NCI-H187 (cell line): ENCODE measurements at places on chromosomes 11 and 22.

- no peak for DNase-seq
These were observed 13.9 kb upstream of the GAL start for GRCh38 chr11:68670208-68670992.

DNA sequence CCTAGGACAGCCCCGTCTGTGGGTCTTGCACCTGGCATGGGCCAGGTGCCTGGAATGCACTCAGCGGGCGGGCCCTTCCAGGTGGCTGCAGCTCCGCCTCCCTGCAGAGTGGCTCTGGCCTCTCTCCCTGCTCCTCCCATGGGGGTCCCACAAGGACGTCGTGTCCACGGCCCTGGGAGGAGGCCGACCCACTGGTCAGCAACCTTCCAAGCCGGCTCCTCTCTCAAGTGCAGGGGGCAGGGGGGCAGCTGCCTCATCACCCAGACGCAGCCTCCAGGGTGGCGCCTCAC is 41.9 kb downstream of the CERK start:
- no peak for DNase-seq

DNA sequence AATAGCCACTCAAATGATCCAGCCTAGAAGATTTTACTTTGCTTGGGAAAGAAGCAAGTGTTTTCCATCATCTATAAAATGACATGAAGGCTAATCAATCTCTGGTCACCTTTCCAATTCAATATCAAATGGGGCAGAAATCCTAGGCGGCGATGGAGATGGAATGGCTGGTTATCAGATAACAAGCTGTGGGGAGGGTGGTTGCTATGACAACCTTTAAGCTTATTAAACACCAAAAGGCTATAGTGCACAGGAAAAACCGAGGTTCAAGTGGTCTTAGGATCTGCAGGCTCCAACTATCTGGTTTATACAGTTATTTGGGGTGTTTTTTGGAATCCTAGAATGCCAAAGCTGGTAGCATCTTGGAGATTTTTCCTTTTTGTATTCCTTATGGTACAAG is 13.9 kb upstream of the BSX start:
- no peak for DNase-seq

DNA sequence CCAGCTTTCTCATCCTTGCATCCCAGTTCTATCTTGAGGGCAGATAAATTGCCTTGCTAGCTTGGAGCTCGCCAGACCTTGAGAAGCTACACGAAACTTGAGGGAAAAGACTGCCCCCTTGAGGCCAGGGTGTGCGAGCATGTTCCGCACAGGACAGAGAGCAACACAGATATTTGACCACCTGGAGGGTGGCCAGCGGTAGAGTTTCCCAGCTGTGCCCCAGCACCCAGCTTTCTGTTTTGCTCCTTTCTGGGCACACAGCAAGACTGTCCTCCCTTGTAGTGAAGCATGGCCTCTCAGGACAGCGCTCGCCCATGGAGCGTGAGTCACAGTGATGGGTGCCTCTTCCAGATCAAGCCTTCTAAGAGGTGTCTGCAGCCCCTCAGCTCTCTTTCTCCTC is 23.5 kb downstream of the SPATA19 start:
- DNase-seq, result no peak

GRCh38 chr22:35971456-35972119 is 57.0 kb downstream of the RBFOX2 start:
- no peak for DNase-seq

GRCh38 chr11:69663326-69663725 is 11.8 kb downstream of the LTO1 start:
- DNase-seq, result no peak

DNA sequence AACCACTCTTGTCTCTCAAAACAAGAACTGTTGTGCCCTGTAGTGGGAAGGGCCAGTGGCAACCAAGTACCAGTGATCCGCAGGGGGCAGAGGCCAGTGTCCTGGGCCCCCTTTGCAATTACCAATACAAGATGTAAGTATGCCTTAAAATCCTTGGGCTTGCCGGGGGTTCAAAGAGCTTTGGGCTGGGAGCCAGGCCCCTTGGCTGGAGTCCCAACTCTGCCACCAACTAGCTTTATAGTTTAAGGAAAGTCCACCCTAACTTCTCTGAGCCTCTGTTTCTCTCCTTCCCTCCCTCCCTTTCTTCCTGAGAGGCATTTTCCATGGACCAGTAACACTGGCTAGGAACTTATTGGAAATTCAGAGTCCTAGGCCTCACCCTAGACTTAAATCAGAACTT is 15.5 kb downstream of the CLMP start:
- no peak for DNase-seq
